Lower leg skin (tissue), 4 donors: ENCODE measurements at places on chromosomes 12 and 14.

- DNase-seq: no peak
These were observed 40.1 kb upstream of the TSPAN9 start for GRCh38 chr12:3036901-3037600.

DNA sequence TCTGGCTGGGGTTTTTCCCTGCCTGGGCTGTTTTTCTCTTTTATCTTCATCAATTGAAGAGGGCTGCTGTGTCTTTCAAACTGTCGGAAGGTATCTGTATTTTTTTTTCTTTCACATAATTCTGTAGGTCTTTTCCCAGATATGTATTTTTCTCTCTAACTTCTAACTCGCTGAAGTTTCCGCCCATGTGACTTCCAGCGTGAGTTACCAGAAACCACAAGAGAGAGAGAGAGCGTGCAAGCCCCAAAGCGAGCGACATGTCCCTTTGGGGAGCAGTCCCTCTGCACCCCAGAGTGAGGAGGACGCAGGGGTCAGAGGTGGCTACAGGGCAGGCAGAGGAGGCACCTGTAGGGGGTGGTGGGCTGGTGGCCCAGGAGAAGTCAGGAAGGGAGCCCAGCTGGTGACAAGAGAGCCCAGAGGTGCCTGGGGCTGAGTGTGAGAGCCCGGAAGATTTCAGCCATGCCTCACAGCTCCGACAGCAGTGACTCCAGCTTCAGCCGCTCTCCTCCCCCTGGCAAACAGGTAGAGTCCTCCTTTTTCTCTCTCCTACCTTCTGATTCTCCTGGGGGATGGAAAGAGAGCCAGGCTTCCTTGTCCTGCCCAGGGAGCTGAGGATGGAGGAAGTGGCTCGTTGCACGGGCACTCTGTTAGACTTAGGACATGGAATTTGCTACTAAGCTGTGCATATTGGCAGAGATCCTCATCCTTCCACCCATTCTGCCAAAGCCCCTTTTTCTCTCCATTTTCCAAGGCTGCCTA lies at the start of gene BATF:
BATF (plus strand) TSS at position 246 of the 759 bp plus-strand sequence; CDS start at position 460, 214 bp downstream.
- peak; percentile 56 for DNase-seq

- DNase-seq: peak; percentile 26
These were observed 179.0 kb upstream of the KRR1 start for GRCh38 chr12:75690296-75690955.

DNA sequence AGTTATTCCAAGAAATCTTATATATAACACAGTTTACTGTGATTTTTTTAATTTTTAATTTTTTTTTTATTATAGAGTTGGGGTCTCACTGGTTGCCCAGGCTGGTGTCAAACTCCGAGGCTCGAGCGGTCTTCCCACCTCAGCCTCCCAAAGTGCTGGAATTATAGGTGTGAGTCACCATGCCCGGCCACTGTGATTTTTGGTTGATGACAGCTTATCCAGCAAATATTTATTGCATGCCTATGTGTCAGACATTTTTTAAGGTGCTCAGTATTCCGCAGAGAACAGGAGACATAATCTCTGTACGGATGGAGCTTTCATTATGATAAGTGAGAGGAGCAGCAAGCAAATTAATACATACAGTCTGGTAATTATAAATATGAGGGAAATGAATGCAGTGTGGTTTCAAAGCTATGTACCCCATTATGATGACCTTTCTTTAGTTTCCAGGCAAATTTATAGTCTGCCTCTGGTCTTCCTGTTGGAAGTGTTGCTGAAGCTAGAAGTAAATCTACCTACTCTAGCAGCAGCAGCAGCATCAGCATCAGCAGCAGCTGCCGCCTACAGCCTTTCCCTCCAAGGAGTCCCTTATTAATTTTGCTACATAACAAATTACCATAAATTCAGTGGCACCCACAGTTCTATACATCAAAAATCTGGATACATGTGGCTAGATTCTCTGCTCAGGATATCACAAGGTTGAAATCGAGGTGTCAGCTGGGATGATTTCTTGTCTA lies 32.3 kb downstream of the FRS2 start:
- no peak for DNase-seq

GRCh38 chr14:63231766-63232165 lies 27.5 kb downstream of the RHOJ start:
- no peak for DNase-seq
